ENCODE measurements at places on chromosomes 12 and 14.

GRCh38 chr14:21382095-21382494, 1.7 kb downstream of the SUPT16H start:
- no peak for DNase-seq

DNA sequence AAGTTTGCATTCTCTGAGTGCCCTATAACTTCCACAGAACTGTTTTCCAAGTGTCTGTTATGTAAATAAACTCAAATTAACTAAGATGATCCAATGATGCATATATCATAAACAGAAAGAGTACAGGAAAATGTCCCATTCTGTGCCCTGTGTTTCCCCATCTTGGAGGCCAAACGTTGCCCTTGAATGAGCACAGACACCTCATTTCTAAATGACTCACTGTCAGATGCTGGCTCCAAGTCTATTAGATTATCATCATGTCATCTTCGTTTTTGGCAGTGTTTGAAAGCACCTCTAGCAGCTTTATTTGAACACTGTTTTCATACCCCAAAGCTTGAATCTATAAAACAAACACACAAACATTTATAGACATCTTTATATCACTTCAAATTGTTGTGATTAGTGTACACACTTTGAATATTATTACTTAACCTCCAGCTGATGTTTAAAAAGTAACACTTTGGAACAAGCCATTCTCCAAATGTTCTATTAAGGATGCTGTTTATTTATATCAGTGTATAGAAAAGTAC, 424.2 kb downstream of the NOVA1 start:
- no peak for DNase-seq

DNA sequence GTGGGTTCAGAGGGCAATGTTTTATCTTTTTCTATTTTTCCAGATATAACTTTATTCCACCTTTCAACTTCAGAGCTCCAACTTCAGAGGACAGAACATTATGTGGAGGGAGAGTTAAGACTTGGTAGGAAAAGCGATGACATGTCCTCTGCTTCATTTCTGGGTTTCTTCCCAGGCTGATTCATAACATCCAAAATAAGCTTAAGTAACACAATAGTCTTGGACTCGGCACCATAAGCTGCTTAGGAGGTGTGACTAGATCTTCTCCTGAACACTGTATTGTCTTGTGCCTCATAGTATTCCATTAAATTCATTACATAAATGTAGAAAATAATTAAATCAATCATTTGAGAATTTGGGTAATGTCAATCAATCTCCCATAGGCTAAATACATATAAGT, 95.5 kb upstream of the PDE3A start:
- no peak for DNase-seq

GRCh38 chr12:84696908-84697540, 215.6 kb downstream of the SLC6A15 start:
- no peak for DNase-seq

- DNase-seq, result no peak
These were observed 208.0 kb downstream of the SLC41A2 start for GRCh38 chr12:104750061-104750460.

DNA sequence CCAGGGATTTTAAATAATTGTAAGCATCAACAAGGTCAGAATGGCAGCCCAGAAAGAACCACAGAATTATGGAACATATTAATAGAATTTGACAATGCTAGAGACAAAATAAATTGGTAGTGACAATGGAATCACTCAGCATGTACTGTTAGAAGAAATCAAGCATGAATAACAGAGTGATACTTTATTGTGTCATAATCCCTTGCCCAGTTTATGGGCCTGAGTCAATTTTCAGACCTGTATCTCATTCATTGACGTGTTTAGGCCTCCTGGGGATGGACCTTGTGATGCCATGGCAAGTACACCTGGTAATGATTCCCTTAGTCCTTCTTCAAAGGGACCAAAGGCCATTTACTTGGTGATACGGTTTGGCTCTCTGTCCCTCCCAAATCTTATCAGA, 12.8 kb upstream of the CCDC91 start:
- no peak for DNase-seq

DNA sequence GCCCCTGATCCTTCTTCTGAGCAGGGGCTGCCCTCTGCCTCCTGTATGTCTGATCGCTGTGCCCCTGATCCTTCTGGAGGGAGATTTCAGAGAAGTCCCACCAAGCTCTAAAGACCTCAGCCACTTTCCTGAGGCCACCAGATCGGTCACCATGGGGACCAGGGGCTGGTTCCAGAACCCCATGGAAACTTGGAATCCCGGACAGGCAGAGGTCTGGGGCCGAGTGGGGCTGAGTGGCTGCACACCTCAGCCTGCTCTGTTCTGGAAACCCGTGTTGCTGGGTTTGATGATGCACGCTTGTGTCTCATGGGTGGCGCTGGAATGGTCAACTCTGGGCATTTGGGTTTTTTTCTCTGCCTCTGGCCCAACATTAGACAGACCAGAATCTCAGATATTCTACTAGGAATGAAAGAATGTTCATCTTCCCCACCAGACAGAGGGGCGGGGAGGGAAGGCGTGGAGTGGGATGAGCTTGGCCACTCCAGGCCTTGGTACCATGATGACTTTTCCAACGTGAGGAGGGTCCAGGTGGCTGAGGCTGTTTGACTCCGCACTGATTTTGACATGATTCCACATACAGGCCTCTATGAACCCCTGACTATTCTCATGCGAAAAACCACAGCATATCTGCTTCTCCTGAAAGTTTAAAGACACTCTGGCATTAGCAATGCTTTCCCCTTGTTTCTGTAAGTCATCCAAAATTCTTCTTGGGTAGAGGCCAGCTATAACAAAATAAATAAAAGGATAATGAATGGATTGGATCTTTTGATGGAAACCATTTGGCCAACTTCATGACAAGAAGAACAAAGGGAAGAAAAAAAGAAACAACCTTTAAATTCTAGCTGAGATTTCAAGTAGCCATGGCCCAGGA, 114.5 kb downstream of the ADGRD1 start:
- DNase-seq, result no peak

- DNase-seq, result no peak
These were observed 47.9 kb downstream of the VCPKMT start for GRCh38 chr14:50068496-50068895.

GRCh38 chr14:92945959-92946846, 23.3 kb downstream of the CHGA start:
- no peak for DNase-seq

GRCh38 chr14:102280376-102280962, 24.5 kb downstream of the MOK start:
- no peak for DNase-seq

DNA sequence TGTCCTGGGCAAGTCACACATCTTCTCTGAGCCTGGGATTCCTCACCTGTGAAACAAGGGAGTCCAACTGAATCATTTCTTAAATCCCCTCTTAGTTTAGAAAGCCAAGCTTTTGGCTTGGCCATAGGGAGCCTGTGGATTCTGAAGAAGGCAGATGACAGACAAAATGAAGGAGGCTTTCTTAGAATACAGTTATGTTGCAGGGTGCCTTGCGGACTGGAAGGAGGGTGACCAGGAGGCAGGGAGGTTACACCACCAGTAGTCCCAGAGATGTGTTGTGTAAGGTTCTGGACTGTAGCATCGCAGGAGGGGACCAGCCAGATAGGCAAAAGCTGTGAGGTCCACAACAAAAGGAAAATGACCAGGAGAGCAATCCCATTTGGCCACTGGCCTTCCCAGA, 8.2 kb upstream of the ACVR1B start:
- no peak for DNase-seq

DNA sequence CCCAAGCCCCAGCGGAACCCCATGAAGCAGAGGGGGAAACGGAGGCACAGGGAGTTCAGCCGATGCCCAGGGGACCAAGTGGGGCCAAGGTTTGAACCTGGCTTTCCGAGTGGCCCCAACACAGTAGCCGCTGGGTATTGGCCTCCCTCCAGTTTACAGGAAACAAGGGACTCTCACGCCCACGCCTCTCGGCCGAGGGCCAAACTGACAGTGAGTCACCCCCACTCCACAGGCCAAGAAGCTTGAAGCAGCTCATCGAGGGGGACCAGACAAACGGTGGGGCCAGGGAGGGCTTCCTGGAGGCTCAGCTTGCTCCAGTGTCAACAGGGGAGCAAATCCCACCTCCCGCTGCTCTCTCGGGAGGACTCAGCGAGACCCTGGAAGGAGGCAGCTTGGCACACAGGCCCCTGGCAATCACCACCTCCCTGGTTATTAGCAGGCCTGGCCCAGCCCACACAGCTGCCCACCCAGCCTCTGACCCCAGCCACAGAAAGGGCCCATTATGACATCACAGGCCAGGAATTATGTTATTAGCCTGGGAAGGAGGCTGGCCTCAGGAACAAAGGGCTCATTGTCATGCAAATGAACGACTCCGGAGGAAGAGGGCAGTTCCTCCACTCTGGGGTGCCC, 54.6 kb downstream of the NCOR2 start:
- no peak for DNase-seq
